NCI-H1930 (cell line): ENCODE measurements at places on chromosomes 2 and 18.

DNA sequence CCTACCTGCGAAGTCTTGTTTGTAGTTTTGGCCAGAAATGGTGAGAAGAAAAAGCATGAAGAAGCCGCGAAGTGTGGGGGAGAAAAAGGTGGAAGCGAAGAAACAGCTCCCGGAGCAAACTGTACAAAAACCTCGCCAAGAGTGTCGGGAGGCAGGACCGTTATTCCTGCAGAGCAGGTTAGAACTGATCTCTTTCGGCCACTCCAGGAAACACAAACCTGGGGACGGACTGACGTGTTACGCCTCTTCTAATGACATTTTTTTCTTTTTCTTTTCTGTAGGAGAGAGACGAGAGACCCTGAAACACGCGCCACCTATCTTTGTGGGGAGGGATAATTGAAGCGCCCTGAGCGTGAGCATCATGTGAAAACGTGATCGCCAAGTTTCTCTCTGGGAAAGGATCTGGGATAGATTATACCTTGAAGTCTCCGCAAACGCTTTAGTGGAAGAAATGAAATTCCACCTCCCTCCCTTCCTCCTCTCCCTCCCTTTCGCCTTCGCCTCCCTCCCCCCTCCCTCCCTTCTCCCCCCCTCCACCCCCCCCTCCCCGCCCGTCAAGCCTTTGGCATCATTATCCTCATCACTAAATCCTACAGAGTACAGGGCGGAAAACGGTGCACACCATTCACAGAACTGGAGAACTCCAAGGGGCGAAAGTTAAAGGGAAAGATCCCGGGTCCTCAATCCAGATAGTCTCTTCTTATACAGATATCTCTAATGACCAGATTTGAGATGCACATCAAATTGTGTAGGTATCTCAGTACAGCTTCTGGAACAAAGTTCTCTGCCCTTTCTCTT, at the start of gene ZEB2:
Gene ZEB2, minus strand, starts transcription at position 186 of the 798 bp plus-strand sequence. CDS start 2,769 bp downstream, outside the sequence.
- no peak for DNase-seq

DNA sequence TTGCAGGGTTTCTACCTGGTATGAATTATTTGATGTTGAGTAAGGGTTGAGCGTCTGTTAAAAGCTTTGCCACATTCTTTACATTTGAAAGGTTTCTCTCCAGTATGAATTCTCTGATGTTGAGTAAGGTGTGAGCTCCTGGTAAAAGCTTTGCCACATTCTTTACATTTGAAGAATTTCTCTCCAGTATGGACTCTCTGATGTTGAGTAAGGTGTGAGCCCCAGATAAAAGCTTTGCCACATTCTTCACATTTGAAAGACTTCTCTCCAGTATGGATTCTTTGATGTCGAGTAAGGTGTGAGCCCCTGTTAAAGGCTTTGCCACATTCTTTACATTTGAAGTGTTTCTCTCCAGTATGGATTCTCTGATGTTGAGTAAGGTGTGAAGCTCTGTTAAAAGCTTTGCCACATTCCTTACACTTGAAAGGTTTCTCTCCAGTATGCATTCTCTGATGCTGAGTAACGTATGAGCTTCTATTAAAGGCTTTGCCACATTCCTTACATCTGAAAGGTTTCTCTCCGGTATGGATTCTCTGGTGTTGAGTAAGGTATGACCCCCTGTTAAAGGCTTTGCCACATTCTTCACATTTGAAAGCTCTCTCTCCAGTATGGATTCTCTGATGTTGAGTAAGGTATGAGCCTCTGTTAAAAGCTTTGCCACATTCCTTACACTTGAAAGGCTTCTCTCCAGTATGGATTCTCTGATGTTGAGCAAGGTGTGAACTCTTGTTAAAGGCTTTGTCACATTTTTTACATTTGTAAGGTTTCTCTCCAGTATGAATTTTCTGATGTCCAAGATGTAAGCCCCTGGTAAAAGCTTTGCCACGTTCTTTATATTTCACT, 27.1 kb downstream of the ZNF519 start:
- DNase-seq = no peak

GRCh38 chr2:182379241-182379640, 47.6 kb downstream of the PDE1A start:
- DNase-seq = no peak

GRCh38 chr2:109402980-109403840, 210.6 kb downstream of the SEPTIN10 start:
- no peak for DNase-seq

GRCh38 chr18:46196627-46197243, 92.5 kb downstream of the HAUS1 start:
- DNase-seq = no peak

- DNase-seq = no peak
Measured at GRCh38 chr18:79902075-79902474, 49.4 kb downstream of the SLC66A2 start.

- no peak for DNase-seq
Measured at GRCh38 chr2:64420677-64421076, 33.3 kb upstream of the LGALSL start.

DNA sequence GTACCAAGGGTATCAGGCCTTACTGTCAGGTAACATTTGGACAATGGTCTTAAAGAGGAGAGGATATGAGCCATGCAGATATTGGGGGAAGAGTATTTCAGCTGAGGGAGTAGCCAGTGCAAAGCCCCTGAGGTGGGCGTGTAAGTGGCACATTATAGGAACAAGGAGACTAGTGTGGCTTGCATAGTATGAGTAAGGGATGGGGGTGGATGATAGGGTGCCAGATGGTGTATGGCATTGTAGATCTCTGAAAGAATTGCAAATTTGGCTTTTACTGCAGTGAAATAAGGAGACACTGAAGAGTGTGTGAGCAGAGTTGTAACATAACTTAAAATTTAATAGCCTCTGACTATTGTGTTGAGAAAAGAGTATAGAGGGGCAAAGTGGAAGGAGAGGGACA, 244.0 kb downstream of the PDE11A start:
- no peak for DNase-seq

GRCh38 chr18:74203811-74204210, 55.5 kb downstream of the TIMM21 start:
- no peak for DNase-seq

GRCh38 chr18:10169064-10169562, 255.3 kb downstream of the VAPA start:
- no peak for DNase-seq

- no peak for DNase-seq
Measured at GRCh38 chr2:84912984-84913383, 7.5 kb downstream of the TMSB10 start.

GRCh38 chr2:623130-623922, 53.9 kb downstream of the TMEM18 start:
- DNase-seq = no peak

- DNase-seq = no peak
Measured at GRCh38 chr2:241003830-241004564, 5.6 kb downstream of the SNED1 start.

- no peak for DNase-seq
Measured at GRCh38 chr2:153388246-153388645, 90.3 kb downstream of the RPRM start.

DNA sequence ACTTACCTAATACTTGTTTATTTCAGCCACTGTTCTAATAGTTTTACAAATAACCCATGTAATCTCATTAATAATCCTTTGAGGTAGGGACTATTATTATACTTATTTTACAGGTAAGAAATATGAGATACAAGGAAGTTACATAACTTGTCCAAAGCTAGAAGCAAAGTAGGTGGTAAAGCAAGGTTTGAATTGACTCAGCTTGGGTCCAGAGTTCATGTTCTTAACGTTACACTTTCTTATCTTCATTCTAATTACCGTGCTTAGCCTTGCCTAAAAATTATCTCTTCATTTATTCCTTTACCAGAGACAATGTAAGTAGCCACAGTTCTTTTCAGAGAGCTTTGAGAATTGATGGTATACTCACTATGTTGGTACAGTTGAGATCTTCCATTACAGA, 743.6 kb downstream of the KCNJ3 start:
- no peak for DNase-seq

DNA sequence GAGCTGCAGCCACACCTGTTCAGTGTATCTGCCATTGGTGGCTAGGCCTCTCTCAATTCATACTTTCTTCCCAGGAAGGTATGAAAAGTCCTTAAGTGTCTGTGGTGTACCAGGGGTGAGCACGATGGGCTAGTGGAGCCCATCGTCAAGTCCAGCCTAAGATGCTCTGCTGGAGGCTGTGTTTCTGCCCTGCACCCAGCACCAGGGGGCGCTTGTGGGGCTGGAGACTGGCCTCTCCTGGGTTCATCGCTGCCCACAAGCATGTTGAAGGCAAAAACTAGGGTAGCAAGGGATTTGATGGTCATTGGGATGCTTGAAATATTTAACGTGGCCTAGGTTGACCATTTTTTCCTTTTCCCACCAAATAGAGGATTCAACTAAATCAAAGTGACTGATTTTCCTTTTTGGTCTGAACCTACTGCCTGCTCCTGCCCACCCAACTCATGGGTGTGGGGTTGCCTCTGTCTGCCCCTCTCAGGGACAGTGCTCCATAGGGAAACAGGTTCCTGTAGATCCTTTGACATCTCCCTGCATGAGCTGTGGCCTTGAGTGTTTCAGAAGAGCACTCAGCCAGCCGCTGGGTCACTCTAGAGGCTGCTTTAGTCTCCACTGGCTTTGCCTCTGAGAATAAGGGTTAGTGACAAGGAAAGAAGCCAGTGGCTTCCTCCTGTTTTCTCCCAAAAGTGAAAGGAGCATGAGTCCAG, 59.0 kb downstream of the TPGS2 start:
- no peak for DNase-seq

- DNase-seq = no peak
Measured at GRCh38 chr2:62142054-62142453, 53.9 kb upstream of the B3GNT2 start.

DNA sequence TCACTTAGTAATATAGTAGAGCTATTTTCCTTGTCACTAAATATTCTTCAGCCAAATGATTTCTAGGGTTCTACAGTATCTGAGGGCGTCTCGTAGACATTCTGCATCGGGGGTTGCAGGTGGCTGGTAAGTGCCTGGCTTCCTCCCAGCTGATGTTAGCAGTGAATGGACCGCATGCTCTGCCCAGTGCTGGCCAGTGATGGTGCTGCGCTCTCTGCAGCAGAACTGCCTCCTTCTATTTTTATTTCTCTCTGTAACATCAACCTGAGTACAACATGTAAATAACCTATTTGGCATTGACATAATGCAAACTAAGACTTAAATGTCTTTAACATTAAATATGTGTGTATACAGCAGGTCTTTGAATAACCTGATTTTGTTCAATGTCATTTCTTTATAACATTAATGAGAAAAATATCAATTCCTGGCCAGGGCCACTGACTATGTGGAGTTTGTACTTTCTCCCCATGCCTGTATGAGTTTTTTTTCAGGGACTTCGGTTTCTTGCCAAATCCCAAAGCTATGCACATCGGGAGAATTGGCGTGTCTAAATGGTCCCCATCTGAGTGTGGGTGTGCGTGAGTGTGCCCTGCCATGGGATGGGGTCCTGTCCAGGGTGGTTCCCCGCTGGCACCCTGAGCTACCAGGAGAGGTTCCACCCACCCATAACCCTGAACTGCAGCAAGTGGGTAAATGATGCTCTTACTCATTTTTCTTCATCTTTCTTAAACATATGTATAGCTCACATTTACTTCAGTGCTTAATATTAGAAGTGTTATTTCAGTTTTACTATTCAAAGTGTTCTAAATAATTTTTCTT, 278.2 kb upstream of the EPAS1 start:
- DNase-seq = no peak

GRCh38 chr2:217438821-217439220, 564.0 kb downstream of the TNS1 start:
- no peak for DNase-seq

- no peak for DNase-seq
Measured at GRCh38 chr2:172549131-172549530, 6.8 kb upstream of the PDK1 start.

GRCh38 chr2:110829413-110830146, 97.2 kb downstream of the ACOXL start:
- no peak for DNase-seq

DNA sequence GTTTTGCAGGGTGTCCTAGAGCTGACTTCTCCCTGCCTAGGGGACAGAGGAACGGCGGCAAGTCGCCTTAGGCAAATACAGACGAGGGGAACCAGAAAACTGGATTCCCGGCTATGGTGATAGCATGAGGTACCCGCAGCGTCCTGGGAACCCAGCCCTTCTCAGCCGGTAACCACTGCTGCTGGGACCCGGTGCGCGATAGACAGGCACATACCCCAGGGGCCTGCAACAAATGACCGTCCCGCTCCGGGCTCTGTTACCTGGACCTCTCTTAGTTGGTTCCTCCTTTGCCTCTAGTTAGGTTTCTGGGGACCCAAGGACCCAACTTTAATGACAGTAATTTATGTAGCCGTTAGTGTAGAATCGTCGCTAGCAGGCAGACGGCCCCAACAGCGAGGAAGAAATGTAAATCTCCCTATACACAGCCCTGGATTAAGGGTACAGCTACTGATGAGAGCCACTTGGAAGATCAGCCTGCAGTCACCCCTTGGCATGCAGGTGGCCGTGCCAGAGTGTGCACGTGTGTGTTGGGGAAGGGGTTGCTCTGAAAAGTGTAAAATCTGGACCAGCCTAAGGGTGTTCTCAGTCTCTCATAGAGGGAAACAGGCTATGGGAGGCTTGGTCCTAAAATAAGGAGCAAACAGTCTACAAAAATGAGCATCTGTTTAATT, 819 bp upstream of the SERPINE2 start:
- no peak for DNase-seq

GRCh38 chr2:132632000-132632649, 37.9 kb downstream of the LYPD1 start:
- DNase-seq = no peak

DNA sequence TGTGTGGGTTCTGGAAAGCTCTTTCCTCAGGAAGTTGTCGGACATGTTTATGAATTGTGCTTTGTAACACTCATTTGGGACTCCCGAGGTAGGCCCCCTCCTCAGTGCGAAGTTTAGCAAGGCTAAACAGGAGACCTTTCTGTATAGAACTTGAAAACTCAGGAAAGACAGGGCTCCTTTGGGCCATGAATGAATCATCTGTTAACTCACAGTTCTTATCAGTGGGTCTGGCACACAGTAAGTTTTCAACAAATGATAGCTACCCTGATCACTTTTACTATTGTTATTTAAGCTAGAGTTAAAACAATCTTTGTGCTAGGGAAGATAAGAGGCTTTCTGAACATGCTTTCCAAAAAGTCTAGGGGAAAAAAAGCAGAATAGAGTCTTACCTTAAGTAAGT, 430.5 kb upstream of the ETAA1 start:
- no peak for DNase-seq

- DNase-seq = no peak
Measured at GRCh38 chr18:62453864-62454263, 69.0 kb upstream of the ZCCHC2 start.

GRCh38 chr18:6627645-6628044, 101.9 kb upstream of the ARHGAP28 start:
- no peak for DNase-seq

DNA sequence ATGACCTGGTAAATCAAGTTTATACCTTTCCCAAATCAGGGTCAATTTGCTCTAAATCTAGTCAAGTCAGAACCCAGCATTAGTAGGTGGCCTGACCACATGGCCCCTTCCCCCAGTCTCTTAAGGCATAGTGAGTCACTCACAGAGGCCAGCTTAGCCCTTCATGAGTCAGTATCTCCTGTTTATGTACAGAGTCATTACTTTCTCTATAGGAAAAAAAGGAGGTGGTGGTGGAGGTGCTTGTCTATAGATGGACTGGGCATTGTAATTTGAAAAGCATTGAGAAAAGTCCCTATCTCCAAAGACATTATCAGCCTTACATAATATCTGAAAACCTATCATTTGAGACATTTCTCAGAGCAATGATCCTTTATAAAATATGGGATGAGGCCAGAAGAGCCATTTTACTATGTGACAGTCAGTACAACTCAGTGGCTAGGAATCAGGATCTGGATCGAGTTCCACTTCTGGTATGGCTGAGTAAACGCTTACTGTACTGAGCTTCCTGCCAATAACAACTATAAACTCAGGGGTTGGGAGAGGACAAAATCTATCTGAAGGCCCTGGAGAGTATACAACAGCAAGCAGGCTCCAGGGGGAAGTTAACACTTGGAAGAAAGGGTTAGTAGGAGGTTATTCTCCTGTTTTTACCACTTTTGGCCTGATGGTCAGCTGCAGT, 22.5 kb upstream of the SIGLEC15 start:
- no peak for DNase-seq
